Cortex of kidney (tissue), 1 donor: ENCODE measurements at places on chromosomes 2 and 18.

DNA sequence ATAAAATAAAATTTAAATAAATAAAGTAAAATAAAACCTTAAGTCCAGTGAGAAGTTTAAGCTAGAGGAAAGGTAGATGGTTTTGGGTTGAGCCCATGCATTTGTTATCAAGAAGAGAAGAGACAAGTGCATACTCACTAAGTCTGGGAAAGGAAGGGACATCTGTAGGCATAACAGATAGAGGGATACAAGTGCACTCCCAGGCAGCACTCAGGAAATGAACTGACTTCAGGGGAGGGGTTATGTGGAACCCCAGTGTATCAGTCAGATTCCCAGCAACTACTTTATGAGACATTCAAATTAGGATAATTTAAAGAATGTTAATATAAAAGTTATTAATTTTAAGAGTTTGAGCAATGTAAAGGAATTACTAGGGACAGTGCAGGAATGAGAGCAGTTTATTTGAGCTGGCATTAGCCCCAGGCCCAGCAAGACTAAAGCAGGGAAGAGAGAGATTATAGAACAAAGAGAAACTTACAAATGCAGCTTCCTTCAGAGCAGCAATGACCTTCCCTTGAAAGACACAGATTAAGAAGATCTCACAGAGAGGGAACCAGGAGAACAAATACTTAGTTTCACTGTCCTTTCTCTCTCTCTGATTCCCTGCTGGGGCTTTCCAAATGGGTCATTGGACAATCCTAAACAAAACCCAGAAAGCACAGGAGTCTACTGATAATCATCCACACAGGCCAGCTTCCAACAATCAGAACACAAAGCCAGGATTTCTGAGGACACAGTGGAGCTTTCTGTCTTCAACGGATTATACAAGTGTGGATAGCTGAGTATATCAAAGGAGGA is 109.7 kb downstream of the ERBB4 start:
- DNase-seq: no peak

- DNase-seq: no peak
Measured at GRCh38 chr18:28846958-28847357, 670.0 kb upstream of the CDH2 start.

DNA sequence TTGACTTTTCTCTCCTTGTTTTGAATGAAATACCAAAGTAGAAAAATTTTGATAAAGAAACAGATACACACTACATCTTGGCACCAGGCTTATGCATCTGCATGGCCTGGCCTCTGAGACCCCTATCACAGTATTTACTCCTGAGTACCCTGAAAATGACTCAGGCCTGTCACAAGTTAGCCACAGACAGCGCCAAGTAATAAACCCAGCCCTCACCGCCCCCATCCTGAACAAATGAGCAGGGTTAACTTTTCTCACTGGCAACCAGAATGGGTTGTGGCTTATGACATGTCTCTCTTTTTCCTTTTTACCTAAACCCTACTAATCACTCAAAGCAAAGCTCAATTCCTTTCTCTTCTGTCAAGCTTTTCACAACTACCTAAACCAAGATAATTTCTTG is 35.3 kb downstream of the SPRED2 start:
- DNase-seq: no peak

DNA sequence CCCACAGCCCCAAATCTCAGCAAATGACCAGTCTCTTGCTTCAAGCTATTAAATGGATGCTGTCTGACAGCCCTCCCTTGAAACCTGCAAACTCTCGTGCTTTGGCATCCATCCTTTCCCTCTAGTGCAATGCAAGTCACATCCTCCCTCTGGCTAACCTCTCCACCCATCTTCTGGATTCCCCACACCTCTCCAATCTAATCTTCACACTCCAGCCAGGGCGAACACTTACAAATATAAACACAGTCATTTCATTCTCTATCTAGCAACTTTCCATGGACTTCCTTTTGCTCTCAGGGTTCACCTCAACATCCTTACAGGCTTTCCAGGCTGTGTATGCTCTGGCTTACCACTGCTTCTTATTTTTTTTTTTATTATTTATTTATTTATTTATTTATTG is 10.1 kb upstream of the NARS1 start:
- DNase-seq: no peak

DNA sequence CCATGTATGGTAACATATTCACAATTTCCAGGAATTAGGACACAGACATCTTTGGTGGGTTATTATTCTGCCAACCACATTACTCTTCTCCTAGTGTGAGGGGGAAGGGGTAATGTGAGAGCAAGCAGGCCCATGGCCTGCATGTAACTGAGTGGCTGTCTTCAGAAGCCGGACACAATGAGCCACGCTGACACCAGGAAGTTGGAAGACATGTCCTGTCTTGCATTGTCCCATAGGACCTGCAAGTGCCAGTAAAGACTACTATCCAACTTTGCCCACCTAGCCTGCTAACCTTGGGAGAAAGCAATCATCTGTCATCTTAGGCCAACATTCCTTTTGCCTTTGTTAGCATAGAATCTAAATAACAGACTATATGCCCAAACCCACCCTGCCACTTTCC is 86.2 kb upstream of the SH3BP4 start:
- no peak for DNase-seq

GRCh38 chr18:67919316-67919715 is 402.8 kb upstream of the DSEL start:
- no peak for DNase-seq

DNA sequence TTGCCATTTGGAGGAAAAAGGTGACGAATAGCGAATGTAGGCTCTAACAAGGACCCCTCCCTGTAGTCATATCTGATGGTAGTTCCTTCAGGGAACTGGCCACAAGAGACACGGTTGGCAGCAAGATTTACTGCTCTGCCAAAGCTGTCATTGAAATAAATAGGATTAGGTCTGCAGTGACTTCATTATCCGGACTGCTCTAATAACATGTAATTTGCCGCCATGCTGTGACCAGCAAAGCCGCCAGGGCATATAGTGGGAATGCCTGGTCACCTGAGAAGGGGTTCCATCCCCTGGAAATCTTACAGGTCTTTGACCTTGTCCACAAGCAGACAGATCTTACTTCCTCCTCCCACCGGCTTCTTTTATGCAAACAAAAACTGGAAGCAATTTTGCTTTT is 59.4 kb upstream of the LAPTM4A start:
- DNase-seq: no peak

- DNase-seq: no peak
Measured at GRCh38 chr2:223929571-223930102, 15.5 kb downstream of the WDFY1 start.

DNA sequence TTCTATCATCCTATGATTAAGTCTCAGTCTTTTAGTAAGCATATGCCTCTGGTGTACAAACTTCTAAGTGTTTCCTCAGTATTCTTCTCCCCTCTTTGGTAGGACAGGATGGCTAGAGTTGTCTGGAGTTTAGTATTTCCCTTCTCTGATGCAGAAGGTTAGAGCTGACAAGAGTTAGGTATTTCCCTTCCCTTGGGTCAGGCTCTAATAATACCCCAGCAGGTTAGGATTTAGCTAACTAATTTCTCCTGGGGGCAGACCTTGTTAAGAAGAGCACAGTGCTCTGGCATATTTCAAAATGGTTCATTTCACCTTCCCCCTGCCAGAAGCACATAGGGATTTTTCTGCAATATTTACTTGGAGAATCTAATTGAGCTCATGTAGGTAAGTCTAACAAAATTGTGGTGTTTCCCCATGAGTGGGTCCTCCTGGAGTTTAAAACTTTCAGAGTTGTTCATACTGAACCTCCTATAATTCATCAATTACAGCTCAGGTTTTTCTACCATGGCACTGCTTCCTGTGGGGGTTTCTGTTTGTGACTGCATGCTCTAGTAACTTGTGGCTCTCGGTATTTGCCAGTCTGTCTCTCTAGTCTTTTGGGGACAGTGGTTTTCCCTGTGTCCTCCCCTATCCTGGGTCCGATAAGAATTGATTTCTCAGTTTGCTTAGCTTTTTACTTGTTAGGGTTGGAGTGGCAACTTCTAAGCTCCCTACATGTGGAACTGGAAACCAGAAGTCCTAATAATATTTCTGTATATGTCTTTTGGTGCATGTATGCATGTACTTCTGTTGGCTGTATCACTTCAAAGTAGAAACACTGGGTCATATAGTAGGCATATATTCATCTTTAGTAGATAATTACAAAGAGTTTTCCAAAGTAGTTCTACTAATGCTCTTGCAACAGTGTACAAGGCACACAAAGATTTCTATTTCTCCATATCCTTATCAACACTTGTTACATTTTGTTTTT is 77.7 kb downstream of the GDF7 start:
- DNase-seq: no peak

DNA sequence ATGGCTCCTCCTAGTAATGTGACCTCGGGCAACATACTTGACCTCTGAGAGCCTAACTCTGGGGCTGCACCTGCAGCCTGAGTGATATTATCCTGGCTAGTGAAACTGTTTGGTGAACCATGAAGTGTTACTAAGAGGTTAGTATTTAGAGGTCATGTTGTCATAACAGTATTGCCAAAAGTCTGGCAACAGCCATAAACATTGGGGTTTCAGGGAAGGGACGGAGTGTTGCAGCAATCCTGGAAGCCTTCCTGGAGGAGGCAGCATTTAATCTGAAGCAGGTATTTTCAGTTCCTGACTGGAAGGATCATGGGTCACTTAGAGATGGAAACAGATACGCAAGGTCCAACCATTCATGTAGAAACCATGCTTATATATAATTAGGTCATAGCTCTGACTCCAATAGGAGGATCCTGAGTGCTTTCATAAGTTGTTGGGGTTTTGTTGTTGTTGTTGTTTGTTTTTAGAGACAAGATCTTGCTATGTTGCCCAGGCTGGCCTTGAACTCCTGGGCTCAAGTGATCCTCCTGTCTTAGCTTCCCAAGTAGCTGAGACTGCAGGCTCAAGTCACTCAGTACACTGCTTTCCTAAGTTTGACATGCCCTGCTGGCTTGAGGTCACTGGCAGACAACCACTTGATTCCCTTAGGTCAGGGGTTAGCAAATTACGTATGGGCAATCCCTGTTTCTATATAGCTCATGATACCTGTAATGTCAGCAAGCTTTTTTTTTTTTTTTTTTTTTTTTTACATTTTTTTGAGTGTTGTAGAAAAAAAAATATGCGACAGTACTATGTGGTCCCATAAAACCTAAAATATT is 21.5 kb downstream of the GPR39 start:
- DNase-seq: no peak

GRCh38 chr2:88959480-88960204 is 268.2 kb downstream of the RPIA start:
- no peak for DNase-seq

DNA sequence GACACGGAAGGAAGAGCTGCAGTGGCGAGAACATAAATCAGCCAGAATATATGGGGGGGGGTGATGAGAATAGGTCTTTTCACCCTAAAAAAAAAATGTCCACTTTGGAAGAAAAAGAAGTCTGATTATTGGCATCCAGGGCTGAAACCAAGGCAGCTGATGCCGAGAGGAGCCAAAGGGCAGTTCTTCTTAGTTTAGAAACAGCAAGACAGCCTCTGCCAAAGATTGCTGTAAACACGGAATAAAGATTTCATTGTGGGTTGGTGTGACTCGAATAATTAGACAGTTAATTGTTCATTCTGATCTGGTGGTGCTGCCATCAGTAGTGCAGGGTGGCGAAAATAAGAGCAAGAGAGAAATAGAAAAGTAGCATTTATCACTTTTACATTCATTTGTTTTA is 3.5 kb downstream of the CDH20 start:
- no peak for DNase-seq

DNA sequence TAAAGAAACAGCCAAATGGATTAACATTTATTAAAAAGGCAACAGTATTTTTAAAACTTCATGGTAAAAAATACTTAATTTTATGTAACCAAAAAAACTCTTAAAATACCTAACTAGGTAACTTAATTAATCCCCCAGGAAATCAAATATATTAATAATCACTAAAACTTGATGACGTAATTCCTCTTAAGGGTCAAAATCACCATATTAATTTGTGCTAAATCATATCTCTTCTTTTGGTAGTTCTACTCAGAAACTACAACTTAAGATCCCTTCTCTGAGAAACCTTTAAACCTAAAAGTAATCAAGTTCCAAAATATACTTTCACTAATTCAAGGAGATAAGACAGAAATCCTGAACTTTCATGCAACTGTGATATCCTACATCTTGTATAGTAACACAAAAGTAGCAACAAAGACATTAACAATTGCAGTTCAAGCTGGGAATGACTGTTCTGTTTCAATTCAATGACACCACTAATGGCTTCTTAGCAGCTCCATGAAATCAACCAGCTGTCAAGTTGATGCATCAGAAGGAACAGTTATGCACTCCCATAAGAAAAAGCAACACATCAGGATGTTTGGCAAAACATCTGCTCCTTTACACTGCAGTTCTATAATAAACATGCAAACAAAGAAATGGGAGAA is 4.0 kb downstream of the BAZ2B start:
- no peak for DNase-seq

GRCh38 chr2:73830871-73831401 is 2.2 kb downstream of the STAMBP start:
- no peak for DNase-seq

DNA sequence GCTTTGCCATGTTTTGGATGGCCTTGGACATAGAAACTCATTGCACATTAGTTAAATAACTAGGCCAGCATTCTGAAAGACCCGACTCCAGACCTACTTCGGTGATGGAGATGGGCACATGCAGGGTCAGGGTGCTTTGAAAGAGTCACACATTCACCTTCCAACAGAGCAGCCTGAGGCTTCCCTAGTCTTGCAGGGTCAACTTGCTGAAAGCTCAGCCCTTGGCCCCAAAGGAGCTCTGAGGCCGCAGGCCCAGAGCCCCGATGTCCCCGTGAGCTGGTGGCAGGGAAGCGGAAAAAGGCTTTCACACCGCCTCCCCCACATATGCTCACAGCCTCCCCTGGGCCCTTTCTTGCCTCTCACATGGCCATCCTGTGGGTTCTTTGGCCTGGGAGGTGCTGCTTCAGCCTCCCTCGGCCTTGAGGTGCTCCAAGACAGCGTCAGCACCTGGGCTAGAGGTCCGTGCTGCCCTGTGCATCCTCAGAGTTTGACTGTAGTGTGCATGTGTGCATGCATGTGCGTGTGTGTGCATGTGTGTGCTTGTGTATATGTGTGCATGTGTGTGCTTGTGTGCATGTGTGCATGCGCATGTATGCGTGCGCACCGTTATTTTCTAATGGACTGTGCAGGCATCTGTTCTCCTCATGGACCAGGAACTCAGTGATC is 21.6 kb downstream of the LDLRAD4 start:
- no peak for DNase-seq

DNA sequence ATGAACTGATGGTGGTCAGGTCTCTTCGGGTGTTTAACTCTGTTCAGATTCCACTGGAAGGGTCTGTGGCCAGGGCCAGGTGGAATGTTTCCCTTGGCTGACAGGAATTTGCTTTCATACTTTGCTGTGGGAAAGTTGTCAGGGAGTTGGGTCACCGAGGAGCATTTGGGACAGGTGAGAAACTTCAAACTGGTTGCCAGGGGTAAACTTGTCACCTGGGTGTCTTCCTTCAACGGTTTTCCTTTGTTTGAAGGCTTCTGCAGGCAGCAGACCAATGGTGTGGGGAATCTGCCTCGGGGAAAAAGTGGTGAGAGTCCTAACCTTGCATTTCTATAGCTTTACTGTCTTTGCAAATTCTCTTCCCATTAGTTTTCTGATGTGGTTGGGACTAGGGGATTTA is 92.2 kb downstream of the TGFA start:
- DNase-seq: no peak
